Vagina (tissue), 2 donors: ENCODE measurements at places on chromosomes 3 and 15. TPM values are rescaled to one million over a fixed set of nuclear protein-coding genes. Genes with fewer than 3 reads are reported as not detected.

DNA sequence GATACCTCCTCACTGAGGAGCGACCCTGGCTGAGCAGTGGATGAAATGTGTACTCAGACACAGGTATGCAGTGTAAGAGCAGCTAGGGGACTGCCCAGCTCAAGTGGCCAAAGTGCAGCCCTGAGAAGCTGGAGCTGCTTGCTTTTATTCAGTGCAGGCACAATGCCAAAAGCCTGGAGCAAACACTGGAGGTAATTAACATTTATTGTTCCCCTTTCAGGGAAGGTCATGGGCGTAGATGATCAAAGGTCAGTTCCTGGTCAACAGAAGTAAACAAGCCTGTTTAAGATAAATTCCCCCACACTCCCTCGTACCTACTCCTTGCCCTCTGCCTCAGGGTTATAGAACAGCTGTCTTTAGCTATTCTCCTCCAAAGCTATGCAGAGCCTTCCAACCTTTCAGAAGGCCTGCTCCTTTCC is 17.5 kb downstream of the PLA2G4F start:
- no peak overlapping the region for H3K27ac ChIP-seq
- no peaks in the 10 kb centered on the region for H3K27me3 ChIP-seq
- peak; percentile 47 for DNase-seq
- no peaks in the 10 kb centered on the region for H3K4me1 ChIP-seq

DNA sequence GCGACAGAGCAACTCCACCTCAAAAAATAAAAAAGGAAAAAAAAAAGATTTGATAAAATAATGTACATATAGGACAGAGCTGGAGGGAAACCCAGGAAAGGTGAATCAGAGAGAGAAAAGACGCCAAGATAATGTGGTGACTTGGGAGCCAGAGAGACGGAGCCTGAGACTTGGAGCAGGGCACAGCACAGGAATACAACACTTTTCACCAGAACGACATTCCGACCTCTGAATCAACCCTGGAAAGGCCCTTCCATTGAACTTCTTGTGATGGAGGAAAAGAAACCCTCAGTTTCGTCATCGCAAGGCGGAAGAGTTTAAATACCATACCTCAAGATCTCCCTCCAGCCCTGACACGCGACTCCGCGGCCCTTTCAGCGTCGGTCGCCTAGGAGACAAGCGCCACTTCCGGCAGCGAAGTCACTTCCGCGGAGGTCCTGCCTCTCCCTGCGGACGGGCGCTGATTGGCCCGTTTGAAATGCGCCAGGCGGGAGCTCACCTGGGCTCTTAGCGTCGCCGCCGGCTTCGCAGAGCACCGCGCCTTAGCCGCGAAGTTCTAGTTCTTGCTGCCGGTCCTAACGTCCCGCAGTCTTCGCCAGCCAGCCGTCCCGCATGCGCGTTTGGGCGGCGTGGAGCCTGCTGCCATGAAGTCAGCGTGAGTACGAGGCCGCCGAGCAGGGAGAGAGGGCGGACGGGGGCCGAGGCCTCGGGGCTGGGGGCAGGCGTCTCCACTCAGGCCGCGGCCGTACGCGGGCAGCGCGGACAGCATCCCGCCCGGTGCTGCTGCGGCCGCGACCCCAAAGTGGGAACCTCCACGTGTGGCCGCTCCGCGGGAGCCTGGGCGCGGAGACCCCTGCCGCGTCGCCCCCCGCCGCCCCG is at the start of gene KIF23:
Gene KIF23, plus strand, starts transcription at position 528 of the 879 bp plus-strand sequence. Its CDS starts 117 bp downstream, at position 645.
- H3K27me3 ChIP-seq: no peaks in the 10 kb centered on the region
- H3K4me1 ChIP-seq: peaks cover 16% of the 10 kb centered on the region
- no peak for DNase-seq
- no peaks in the 10 kb centered on the region for H3K36me3 ChIP-seq
- peak within 1 kb of the TSS; percentile 76 for H3K4me3 ChIP-seq
- peak within 1 kb of the TSS; percentile 48 for H3K27ac ChIP-seq

DNA sequence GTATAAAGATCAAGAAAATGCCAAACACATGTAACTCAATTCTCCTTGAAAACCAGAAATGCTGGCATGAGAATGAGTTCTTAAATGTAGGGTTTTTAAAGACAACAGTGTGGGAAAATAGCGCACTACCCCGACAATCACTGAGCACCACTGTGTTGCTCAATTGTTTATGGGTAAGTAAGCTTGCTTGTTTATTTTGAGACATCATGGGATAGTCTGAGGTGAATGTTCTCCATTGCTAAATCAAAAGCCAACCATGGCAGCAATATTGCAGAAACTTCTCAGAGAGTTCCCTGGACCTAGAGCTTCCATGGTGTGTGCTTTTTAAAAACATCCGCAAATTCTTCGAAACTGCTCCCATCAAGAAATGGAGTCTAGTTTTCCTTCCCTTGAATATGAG is 62.7 kb downstream of the CERS3 start:
- DNase-seq: no peak
- H3K27ac ChIP-seq: no peak overlapping the region
- no peak overlapping the region for H3K4me3 ChIP-seq
- no peaks in the 10 kb centered on the region for H3K36me3 ChIP-seq
- no peaks in the 10 kb centered on the region for H3K4me1 ChIP-seq

DNA sequence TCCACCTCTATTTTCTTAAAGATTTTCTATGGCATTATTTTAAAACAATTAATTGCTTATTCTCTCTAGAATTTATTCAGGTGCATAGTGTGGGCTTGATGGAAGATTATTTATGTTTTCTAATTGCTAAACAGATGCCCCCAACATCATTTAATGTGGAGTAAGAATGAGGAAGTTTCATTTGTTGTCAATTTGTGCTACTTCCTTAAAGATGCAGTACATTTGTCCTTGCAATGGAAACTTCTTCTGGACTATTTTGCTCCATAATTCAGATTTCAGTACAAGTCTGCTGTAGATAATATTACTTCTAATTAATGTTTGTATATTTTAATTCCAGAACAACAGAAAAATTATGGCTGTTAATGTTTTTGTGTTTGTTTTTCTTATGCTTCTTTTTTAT is 104.8 kb downstream of the TGFBR2 start:
- no peak overlapping the region for H3K4me3 ChIP-seq
- DNase-seq: no peak
- H3K27me3 ChIP-seq: no peaks in the 10 kb centered on the region
- no peaks in the 10 kb centered on the region for H3K4me1 ChIP-seq
- H3K36me3 ChIP-seq: no peaks in the 10 kb centered on the region
- no peak overlapping the region for H3K27ac ChIP-seq

GRCh38 chr3:133492159-133492741 is 81.2 kb upstream of the CDV3 start:
- no peaks in the 10 kb centered on the region for H3K36me3 ChIP-seq
- no peak overlapping the region for H3K4me3 ChIP-seq
- no peak overlapping the region for H3K27ac ChIP-seq
- DNase-seq: no peak
- no peaks in the 10 kb centered on the region for H3K4me1 ChIP-seq

- no peak for DNase-seq
- peaks cover 7% of the 10 kb centered on the region for H3K4me1 ChIP-seq
- H3K36me3 ChIP-seq: no peaks in the 10 kb centered on the region
- no peak overlapping the region for H3K4me3 ChIP-seq
- H3K27ac ChIP-seq: no peak overlapping the region
- no peaks in the 10 kb centered on the region for H3K27me3 ChIP-seq
Measured at GRCh38 chr3:114867835-114868503, 279.1 kb downstream of the ZBTB20 start.

GRCh38 chr15:89138999-89139612 is 50.9 kb downstream of the ABHD2 start:
- no peak for DNase-seq
- H3K36me3 ChIP-seq: no peaks in the 10 kb centered on the region
- no peaks in the 10 kb centered on the region for H3K27me3 ChIP-seq
- H3K4me1 ChIP-seq: peaks cover 81% of the 10 kb centered on the region
- H3K27ac ChIP-seq: peak overlapping the region; percentile 80
- H3K4me3 ChIP-seq: no peak overlapping the region

DNA sequence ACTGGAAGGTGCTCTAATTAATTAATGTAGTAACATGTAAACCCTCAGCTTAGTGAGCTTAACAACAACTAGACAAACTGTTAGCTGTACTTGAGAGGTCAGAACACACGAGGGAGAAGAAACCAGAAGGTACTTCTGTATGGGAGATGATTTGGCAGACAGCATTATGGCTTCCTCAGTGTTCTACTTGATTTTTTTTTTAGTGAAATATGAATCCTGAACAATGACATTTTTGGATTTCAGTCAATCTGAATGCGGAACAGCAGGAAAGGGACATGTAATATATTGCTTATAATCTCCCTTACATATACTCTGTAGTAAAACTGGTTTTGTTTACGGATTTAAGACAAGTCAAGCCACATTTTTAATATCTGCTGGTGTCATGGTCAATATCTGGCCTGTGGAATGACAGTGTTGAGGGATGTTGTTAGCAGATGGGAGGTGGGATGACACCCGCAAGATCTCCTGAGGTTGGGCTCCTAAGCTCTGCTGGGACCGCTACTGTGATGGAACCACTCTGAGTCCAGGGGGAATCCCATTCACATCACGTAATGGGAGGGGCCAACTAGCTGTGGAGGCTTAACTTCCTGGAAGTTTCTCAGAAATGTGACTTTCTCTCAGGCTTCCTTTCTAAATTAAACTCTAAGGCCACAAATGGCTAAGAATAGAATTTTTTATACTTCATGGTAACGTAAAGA is 18.7 kb downstream of the TNFAIP8L3 start:
- peak overlapping the region; percentile 47 for H3K27ac ChIP-seq
- H3K4me3 ChIP-seq: no peak overlapping the region
- H3K27me3 ChIP-seq: no peaks in the 10 kb centered on the region
- DNase-seq: no peak
- H3K4me1 ChIP-seq: peaks cover 27% of the 10 kb centered on the region
- H3K36me3 ChIP-seq: no peaks in the 10 kb centered on the region

- no peak overlapping the region for H3K4me3 ChIP-seq
- no peaks in the 10 kb centered on the region for H3K27me3 ChIP-seq
- peaks cover 8% of the 10 kb centered on the region for H3K4me1 ChIP-seq
- no peak for DNase-seq
- H3K27ac ChIP-seq: no peak overlapping the region
Measured at GRCh38 chr3:50390508-50391224, 31.3 kb upstream of the TMEM115 start.

DNA sequence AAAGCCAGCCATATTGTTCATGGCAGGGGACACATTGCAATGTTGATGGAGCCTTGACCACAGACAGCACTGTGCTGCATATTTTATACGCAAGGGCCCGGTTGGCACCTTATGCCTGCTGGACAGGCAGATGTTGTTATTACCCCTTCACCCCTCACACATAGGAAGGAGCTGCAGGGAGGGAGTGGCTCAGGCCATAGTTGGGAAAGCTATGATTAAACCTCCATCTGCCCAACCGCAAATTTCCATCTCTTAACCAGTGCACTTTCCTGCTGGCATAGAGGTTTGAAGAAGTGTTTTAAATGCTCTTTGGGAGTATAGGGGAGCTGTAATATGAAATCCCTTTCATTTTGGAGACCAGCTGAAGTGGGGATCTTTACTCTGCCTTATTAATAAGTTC is 224.7 kb downstream of the CACNA2D3 start:
- H3K27ac ChIP-seq: no peak overlapping the region
- no peaks in the 10 kb centered on the region for H3K36me3 ChIP-seq
- no peaks in the 10 kb centered on the region for H3K27me3 ChIP-seq
- peak; percentile 37 for DNase-seq

DNA sequence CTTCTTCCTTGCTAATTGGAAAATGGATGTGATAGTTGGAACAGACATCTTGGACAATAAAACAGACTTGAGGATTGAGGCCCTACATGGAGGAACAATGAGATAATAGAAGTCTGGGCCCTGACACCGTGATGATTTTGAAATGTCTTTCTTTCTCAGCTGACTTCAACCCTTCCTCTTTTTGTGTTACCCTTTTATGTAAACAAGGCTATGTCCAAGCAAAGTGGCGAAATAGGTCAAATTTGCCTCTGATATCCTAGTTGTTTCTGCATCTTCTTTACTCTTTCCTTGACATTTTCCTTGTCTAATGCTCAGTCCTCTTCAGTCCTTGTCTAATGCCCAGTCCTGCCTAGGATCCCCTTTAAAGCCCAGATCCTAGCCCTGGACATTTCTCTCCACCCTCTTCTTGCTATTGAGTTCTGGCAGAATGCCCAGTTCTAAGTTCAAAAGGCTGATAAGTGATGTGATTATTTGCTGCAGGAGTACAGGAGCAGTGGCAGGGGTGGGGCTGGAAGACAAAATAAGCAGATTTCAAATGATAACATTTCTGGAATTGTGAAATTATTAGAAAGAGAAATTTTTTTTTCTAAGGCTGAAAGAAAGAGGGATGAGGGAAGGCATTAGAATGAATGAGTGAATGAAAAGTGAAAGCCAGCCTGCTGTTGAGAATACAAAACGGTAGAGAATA is 6.5 kb upstream of the VPS8 start:
- no peaks in the 10 kb centered on the region for H3K4me1 ChIP-seq
- no peaks in the 10 kb centered on the region for H3K36me3 ChIP-seq
- H3K4me3 ChIP-seq: no peak overlapping the region
- no peak overlapping the region for H3K27ac ChIP-seq

- peak overlapping the region; percentile 23 for H3K4me3 ChIP-seq
- no peaks in the 10 kb centered on the region for H3K27me3 ChIP-seq
- DNase-seq: peak; percentile 89
- H3K27ac ChIP-seq: no peak overlapping the region
- H3K36me3 ChIP-seq: no peaks in the 10 kb centered on the region
- peaks cover 23% of the 10 kb centered on the region for H3K4me1 ChIP-seq
Measured at GRCh38 chr3:194250098-194251002, 100.8 kb downstream of the CPN2 start.

The LTF gene
- total RNA-seq: not detected

The MUC4 gene
- 36.1 TPM for total RNA-seq

The ITGB5 gene
- total RNA-seq: 156 TPM

The ADAMTS9 gene
- total RNA-seq: 118 TPM

The MASP1 gene
- 172 TPM for total RNA-seq

The DAZL gene
- total RNA-seq: not detected

The B3GNT5 gene
- 20.4 TPM for total RNA-seq

The KIAA1143 gene
- total RNA-seq: 14.0 TPM

The SNTN gene
- not detected for total RNA-seq

The LEO1 gene
- total RNA-seq: 21.9 TPM
